ENCODE measurements at places on chromosomes 16 and 17.

DNA sequence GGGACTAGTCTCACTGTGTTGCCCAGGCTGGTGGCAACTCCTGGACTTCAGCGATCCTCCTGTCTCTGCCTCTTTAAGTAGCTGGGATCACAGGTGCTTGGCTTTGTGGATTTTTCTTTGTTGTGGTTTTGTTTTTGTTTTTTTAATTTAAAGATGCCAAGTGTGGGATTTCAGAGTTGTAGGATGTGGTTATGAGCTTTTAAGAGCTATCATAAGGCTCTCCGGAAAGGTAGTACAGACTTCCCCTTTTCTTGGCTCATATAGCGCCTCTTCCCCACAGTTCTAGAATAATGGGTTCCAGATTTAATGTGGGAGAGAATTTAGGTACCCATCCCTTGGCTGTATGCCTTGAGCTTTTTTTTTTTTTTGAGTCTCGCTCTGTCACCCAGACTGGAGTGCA lies 17.1 kb downstream of the AKAP1 start:
- ATAC-seq = no peak

GRCh38 chr17:77131904-77132303 lies 8.9 kb upstream of the SEC14L1 start:
- ATAC-seq = no peak

DNA sequence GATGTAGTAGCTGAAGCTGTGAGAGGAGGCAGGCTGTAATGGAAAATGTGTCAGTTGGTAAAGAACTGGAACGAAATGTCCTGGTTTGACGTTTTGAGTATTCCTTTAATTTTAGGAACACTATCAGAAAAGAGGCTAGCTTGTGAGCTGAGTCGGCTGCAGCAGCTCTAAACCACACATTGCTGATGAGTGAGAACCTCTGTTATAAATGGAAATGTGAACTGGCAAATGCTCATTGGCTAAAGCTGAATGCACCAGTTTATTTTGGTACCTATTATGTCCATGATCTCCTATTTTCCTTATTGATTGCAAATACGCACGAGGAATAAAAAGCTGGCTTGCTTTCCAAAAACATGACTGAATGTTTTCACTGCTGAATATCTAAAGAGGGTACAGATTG lies 11.0 kb upstream of the WIPI1 start:
- ATAC-seq = no peak

DNA sequence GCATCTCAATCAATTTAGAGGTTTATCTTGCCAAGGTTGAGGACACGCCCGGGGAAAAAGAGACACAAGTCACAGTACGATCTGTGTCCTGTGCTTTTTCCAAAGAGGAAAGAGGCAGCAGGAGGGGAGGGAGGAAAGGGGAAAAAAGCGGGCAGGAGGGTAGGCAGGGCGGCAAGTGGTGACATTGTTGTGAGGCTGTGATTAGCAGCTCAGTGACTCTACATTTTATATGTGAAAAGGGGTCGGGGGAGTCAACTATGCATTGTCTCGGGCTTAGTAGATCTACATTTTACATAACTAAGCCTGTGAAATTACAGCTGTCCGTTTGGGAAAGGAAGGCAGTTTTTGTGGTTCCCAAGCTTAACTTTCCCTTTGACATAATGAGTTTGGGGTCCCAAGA lies 22.2 kb upstream of the RIPOR1 start:
- ATAC-seq = no peak

GRCh38 chr16:86257546-86257945 lies 252.8 kb upstream of the FOXF1 start:
- no peak for ATAC-seq

DNA sequence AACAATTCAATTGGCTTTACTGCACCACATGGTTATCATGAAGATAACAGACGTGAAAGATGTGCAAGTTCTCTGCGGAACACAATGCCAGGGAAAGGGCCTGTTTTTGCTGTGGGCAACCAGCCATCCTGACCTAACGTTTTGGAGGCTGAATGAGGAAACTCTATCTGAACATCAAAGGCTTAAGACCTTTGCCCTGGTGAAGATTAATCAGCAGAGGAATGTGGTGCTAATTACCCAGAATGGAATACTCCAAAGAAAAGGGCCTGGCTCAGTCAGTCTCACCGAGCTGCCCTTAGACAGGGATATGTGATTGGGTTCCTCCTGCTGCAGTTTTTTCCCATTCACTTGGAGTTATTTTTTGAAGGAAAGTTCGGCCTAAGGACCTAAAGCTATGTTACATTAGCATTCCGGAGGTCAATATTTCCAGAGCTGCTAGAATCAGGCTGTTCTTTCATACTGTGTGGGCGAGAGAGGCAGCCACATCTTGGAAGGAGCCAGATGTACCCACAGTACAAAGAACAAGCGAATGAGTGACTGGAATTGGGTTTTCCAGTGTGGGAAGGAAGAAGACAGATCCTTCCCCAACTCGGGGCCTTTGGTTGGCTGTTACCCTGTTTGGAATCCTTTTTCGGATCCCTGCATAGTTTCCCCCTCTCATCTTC lies 15.5 kb downstream of the ASIC2 start:
- ATAC-seq = no peak

DNA sequence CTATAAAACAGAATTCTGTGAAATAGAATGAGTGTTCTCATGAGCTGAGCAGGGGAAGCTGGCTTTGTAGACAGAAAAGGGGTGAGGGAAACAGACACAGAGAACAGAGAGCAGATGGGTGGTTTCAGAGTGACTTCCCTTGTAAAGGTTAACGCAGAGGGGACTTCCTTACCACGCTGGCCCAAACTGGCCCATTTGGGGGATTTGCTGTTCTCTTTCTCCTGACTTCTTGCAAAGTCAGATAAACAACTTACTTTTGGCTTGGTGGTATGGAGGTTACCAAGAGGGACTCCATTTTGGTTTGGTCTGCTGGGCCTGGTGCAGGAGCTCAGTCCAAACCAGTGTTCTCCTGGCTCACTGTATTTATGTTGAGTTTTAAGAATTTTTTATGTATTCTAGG lies 48.4 kb downstream of the SEC14L1 start:
- no peak for ATAC-seq

GRCh38 chr16:7182510-7183109 lies 150.0 kb upstream of the RBFOX1 start:
- no peak for ATAC-seq

DNA sequence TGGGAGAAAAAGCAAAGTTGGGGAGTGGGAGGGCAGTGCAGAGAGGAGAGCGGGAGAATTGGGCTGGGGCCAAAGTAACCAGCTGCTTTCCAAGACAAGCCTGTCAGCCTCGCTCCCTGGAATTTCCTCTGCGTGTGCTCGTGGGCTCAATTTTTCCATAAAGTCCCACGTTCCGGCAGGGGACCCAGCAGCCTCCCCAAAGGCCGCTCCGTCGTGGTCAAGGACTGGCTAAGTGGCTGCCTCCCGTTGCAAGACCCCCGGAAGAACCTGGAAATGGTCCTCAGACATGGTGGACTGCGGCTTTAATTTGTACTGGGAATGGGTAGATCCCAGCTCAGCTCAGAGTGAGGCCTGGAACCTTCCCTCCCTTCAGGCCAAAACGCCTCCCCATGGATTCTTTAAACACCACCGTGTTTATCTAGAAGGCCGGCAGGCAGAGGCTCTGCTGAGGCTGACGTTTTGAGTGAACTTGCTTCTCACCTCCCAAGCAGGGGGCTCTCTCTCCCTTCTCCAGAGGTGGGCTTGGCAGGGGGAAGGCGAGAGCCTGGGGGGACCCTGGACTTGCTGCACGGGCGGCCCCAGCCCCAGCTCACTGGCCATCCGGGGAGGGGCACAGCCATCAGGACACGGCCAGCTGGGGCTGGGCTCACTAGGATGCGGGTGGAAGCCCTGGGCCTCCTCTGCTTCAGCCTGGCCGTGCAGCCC lies 190.0 kb downstream of the C16orf95 start:
- no peak for ATAC-seq

DNA sequence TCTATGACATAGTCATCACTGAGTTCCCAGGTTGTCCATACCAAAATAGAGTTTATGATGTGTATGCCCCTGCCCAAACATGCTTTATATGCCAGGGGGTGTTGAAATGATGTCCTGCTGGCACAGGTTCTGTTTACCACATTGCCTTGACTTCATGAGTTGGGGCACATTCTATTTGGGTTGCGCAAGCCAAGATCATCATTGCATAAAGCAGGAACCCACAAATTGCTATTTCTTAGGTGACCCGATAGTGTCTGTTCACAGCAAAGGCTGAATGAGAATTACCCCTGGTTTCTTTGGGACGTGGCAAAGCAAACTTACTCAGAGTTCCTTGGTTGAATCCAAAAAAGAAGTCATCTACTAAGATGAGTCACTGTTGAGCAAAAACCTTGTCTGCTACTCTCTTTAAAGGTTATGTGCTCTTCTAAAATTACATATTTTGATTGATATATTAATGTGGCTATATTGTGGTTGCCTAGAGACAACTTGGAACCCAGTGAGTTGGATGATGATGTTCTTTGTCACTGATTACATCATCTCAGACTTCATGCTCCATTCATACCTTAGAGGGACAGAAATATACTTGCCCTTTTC lies 912.6 kb upstream of the SOX9 start:
- no peak for ATAC-seq

- ATAC-seq = no peak
Measured at GRCh38 chr16:68592466-68593337, 52.4 kb upstream of the CDH3 start.

DNA sequence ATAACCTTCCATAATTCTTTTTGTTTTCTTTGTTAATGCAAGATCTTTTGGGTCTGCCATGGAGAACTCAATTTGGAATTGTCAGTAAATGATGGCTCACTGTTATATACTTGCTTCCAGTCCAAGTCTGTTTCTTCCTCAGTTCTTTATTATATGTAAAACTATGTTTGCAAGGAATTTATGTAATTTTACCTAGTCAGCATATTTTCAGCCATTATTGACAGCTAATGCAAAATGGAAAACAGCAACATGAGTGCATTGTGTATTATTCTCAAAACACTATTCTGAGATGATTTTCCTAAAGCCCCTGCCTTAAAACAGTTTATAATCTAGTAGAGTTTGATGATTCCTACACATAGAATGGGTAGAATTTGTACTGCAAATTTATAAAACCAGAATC lies 167.5 kb downstream of the TANC2 start:
- ATAC-seq = no peak

DNA sequence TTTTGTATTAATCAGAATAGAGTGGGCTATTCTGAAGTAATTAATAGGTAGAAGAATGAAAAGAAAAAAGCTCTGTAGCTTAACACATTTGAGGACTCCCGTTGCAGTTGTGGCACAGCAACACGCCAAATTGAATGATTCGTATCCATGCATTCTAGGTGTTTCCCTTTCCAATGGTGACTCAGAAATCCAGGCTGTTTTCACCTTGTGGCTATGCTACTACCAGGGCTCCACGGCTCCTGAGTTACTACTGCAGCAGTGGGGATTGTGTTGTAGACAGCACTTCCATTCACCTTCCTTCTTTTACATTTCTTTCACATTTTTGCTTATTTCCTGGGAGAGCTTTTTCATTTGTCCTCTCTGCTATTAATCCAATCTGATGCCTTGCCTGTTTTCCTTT lies 1616.4 kb downstream of the CDH8 start:
- ATAC-seq = no peak

- ATAC-seq = no peak
Measured at GRCh38 chr17:81210868-81211267, 11.9 kb downstream of the CEP131 start.

DNA sequence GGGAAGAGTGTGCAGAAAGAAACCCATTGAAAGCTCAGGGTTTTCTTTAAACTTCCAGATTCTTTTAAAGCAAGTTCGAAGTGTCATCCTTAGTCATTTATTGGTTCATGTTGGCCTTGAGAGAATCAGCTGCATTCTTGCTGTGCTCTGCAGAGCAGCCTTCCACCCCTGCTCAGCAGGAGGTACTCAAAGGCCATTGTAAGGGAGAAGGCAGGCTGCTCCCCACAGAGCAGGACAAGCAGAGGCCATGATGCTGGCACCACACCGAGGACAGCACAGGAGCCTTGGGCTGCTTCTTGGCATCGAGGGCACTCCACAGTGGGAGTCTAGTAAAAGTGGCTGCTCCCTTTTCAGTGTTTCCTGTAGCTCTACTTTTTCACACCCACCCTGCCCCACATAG lies 29.6 kb downstream of the NMT1 start:
- no peak for ATAC-seq

DNA sequence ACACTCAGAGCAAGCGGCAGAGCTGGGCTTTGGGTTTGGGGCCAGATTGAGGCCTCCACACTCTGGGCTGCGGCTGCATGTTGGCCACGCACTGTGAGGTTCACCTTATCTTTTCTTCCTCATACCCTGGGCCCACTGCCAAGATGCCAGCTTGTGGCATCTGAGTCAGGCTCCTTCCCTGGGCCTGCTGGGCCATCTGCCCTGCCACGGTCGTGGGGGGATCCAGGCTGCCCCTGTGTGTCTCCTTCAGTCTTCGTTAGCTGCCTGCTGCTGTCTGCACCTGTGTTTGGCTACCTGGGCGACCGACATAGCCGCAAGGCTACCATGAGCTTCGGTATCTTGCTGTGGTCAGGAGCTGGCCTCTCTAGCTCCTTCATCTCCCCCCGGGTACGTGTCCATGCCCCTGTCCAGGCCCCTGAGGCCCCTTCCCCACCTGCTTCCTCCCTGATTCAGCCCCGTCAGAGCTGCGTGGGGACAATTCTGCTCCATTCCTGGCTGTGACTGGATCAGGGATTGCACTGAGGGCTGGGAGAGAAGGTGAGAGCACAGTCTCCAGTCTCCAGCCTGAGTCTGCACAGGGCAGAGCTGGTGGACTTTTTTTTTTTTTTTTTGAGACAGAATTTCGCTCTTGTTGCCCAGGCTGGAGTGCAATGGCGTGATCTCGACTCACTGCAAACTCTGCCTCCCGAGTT lies 11.2 kb downstream of the SPNS3 start:
- no peak for ATAC-seq

DNA sequence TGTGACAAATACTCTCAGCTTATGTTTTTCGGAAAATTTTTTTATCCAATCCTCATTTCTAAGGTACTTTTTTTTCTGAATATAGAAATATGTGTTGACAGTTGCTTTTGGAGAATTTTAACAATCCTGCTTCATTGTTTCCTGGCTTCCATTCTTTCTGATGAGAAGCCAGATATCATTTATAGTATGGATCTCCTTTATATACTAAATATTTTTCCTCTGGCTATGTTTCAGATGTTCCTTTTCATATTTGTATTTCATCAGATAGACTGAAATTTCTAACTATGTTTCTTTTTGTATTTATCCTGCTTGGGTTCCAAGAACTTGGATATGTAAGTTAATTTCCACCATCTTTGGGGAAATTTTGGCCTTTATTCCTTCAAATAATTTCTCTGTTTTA lies 138.9 kb upstream of the CDH11 start:
- no peak for ATAC-seq

GRCh38 chr17:4574448-4575045 lies 9.8 kb upstream of the SMTNL2 start:
- no peak for ATAC-seq
